ENCODE measurements at places on chromosomes 12 and 14.

GRCh38 chr12:19833775-19834501, 394.6 kb downstream of the AEBP2 start:
- DNase-seq, result no peak

GRCh38 chr12:124854637-124855184, 9.0 kb downstream of the SCARB1 start:
- DNase-seq, result no peak

DNA sequence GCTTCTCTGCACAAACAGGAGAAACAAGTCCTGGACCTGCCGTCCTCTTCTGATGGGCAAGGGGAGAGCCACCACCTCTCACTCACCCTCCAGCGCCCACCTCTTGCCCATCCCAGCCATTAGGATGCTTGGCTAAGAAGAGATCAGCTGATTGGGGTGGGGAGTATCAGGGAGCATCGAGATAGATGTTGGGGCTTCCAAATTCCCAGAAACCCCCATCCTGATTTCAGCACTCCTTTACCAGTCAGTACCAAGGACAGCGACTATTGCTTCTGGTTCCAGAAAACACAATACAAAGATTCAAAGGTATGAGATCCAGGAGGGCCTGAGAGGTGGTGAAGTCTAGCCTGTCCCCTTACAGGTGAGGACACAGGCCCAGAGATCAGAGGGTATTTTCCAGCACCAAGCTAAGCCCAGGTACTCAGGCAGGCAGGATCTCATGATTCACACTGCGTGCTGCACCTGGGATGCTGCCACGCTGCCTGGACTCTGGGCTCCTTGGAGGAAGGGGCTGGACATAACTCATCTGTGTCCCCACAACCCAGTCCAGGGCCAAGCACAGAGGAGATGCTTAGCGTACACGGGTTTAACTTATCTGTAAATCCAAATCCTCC, 76.6 kb downstream of the TUNAR start:
- no peak for DNase-seq

DNA sequence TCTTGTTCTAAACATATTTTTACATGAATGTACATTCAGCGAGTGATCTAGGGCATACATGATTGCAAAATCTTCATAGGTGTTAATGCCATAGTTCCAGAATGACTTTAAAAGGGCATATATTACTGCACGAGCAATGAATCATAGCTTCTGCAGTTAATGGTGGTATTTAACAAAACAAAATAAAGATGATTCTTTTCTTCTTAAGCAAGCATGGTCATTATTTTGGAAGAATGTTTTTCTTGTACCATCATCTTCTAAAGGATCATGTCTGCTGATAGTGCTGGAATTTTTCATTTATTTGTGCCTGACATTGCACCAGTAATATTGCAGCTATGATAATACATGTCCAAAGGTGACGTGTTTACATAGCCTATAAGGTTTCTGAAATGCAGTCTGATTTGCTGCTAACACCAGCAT, 388.6 kb downstream of the CCDC91 start:
- no peak for DNase-seq

GRCh38 chr12:106239951-106240335, 7.9 kb downstream of the CKAP4 start:
- no peak for DNase-seq

GRCh38 chr12:115918763-115919162, 358.7 kb downstream of the MED13L start:
- DNase-seq, result no peak

DNA sequence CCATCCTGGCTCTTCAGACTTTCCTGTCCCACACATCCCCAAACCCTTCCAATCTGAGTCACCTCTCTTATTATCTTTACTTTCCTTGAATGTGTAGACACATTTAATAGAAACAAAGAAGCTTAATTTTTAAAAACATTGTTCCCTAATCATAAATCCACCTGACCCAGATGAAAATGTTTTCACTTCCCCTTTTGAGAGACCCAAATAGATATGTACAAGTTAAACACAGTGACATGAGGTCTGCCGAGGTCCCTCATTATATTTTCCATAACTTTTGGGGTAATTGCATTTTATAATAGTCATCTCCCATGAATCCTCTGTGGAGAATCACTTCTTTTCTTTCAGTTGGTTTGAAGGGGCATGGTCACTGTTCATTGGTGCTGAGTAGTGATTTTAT, 191.1 kb downstream of the GRIN2B start:
- DNase-seq, result no peak

DNA sequence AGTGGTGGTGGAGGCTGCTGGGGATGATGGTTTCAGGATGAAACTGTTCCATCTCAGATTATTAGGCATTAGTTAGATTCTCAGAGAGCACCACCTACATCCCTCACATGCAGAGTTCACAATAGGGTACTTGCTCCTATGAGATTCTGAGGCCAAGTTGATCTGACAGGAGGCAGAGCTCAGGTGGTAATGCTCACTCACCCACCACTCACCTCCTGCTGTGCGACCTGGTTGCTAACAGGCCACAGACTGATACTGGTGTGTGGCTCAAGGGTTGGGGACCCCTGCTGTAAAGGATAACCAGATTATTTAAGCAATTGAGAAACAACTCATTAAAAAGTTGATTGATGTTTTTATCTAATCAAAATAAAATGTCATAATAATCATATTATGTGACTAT, 248.5 kb downstream of the RERGL start:
- DNase-seq, result no peak

DNA sequence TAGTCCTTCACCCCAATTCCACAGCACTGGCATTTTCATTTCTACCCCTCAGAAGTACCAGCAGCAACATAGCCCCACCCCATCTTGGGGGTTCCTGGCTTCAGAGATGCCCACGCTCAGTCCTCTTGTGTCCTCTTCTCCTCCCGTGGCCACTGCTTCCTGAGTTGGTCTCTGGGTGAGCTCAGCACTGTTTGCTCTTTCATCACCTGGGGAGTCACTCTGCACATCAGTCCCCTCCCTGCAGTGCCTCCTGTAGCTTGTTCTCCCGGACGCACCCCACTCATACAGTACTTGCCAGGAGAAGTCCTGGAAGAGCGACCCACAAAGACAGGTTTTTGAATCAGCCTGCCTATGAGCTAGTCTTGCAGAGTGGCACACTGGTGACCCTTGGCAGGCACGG, 63.8 kb downstream of the GSC start:
- DNase-seq, result no peak

DNA sequence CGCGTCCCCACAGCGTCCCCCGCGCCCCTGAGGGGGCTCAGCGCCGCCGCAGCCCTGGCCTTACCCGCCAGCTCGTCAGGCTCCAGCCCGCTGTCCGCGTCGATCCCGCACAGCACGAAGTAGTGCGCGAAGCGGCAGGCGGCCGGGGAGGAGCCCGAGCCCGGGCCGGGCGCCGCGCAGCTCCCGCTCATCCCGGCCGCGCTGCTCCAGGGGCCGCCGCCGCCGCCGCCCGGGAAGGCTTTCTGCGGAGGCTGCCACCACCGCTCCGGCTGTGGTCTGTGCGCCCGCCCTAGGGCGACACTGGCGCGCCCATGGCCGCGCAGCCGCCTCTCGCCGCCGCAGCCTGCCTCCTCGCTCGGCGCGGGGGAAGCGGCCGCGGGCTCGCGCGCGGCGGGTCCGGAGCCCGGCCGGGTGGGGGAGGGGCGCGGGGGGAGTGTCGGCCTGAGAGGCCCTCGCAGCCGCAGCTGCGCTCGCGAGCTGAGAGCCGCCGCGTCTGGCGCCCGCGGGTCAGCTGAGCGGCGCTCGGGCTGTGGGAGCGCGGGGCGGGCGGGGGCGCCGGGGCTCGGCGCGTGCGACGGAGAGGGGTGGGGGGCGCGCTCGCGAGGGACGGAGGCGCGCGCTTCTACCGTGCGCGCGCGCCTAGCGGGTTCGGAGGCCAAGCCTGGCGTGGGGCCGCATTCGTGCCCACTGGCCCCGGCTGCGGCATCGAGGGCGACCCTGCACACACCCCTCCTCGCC, at the start of gene DENND5B:
Gene DENND5B (minus strand): TSS at position 495 of the 738 bp plus-strand sequence. CDS start 304 bp downstream, at position 191.
- peak; percentile 49 for DNase-seq

DNA sequence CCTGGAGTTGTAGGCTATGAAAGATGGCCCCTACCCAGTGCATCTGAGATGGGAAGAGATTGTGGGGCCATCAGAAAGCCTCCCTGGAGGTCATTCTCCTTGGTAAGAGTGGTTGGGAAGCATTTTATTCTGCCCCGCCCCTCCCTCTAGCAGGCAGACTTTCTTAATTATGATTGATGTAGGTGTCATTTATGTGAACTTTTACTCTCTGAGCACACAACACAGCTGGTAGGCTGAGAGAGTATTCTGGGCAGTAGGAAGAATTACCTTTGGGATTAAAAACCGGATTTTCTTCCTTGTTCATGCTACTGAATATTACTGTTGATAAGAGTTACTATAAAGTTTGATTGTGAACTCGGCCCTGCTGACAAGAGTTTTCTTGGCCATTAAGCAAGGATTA, 266.8 kb downstream of the TTC6 start:
- no peak for DNase-seq

- DNase-seq, result no peak
Measured at GRCh38 chr12:9869307-9870161, at the start of gene CLEC2B. TSS of gene CLEC2B (minus strand) at chr12:9869354.

DNA sequence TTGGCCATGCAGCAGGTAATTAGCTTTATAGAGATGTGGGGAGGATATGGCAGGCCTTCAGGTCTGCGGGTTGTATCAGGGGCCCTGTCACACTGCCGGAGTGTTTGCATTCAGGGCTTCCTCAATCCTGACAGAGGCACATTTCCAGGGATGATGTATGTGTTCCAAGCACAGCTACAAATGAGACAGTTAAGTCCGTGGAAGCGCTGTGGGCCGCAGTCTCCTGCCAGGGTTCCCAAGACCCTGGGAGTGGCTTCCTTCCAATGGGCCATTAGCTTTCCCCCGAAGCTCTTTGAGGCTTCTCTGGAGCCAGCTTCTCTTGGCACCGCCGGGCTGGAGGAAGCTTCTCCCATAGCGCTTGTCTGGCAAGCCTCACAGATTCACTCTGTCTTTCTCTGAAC, 1524.7 kb upstream of the TMEM132C start:
- no peak for DNase-seq

DNA sequence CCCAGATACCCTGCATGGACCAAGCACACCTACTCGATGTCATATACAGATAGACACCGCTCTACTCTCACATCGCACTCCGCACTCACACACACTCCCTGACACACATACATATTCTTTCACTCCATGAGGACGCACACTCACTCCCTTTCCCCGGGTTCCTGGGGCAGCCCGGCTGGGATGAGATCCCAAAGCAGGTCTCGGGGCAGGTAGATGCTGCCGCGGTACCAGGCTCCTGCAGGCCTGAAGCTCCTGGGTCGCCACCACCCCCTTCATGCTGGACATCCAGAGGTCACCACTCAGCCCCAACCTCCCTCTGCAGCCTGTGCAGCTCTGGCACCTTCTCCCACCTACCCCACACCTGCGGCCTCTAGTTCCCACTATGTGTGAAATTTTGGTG, 2.3 kb downstream of the C1QL4 start:
- no peak for DNase-seq

DNA sequence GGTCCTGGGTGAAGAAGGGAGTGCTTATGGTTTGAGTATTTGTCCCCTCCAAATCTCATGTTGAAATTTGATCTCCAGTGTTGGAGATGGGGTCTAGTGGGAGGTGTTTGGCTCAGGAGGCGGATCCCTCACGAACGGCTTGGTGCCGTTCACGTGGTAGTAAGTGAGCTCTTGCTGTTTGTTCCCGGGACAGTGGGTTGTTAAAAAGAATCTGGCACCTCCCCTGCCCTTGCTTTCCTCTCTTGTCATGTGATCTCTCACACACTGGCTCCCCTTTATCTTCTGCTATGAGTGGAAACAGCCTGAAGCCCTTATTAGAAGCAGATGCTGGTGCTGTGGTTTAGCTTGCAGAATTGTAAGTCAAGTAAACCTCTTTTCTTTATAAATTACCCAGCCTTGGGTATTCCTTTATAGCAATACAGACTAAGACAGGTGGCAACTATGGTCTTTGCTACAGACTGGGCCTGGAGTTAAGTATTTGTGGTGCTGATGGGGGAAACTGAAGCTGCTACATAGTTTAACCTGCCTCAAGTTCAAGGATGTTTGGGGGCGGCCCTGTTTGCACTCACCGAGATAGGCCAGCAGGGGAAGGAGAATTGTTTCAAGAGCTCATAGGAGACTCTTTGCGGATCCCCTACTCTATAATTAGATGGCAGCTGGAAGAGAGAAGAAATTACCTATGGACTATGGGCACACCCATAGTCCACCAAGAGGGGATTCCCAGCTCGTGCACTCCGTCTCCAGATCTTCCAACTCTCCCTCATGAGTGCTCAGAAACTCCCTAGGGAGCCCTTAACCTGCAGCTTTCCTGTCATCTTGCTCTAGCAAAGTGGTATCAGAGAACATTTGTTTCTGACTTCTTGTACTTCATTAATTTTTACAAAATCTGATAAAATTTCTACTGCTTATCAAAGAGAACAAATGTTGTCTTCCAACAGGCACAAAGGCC, 164.6 kb downstream of the SLC15A5 start:
- DNase-seq, result no peak

DNA sequence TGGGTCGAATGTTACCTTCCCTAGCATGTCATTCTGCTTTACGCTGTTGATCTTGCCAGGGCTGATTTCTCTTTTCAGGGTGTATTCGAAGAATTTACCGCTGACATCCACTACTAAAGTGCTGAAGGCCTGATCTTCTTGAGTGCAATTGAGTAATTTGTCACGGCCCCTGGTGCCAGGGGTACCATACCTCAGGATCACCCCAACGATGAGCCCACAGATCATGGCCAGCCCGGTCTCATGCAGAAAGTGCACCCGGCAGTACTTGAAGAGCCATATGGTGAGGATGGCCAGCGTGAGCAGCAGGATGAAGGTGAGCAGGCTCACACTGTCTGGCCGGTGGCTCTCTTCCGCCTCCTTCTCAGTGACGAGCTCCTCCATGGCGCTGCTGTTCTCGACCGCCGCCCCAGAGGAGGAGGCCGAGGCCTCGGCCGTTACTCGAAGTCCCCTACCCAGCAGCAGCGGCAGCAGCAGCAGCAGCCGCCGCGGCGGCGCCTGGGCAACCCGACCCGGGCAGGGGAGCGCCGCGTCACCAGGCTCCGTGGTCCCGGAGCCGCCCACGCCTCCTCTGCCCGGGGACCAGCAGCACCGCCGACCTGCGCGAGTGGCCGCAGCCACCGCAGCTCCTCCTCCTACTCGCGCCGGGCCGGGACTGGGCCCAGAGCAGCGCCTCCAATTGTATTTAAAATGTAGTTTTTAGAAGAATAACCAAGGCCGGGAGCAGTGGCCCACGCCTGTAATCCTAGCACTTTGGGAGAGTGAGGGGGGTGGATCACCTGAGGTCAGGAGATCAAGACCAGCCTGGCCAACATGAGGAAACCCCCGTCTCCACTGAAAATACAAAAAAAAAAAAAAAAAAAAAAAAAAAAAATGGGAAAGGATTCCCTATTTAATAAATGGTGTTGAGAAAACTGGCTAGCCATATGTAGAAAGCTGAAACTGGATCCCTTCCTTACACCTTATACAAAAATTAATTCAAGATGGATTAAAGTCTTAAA, 58.5 kb upstream of the TMPO start:
- no peak for DNase-seq

GRCh38 chr14:68168460-68169109, 349.0 kb downstream of the RAD51B start:
- DNase-seq, result no peak

All from COR-L47 (cell line).